ENCODE measurements at places on chromosomes 4 and X.

DNA sequence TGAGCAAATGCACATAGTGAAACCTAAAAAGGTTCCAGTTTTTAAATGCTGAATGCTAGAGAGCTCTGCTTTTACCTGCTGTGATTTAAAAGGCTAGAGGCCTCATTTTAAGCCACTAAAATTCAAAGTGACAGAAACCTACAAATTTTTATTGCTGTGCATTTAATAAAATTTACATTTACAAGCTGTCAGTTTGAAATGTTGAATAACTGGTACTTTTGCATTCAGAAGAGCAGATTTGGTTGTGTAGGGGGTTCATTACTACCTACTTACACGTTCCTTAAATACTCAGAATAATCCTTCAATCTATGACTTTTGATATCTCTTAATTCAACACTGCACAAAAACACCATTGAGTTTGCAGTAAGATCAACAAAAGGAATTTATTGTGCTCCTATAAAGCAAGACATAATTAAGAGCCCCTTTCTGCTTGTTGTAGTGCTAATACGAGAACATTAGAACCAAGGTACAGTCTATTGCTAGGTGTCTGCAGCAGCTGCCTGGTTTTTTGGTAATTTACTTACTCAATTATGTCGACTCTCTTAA, 27.9 kb downstream of the NKX3-2 start:
- no peak for DNase-seq

- no peak for DNase-seq
Observed at GRCh38 chr4:61540944-61541343, 340.8 kb downstream of the ADGRL3 start.

DNA sequence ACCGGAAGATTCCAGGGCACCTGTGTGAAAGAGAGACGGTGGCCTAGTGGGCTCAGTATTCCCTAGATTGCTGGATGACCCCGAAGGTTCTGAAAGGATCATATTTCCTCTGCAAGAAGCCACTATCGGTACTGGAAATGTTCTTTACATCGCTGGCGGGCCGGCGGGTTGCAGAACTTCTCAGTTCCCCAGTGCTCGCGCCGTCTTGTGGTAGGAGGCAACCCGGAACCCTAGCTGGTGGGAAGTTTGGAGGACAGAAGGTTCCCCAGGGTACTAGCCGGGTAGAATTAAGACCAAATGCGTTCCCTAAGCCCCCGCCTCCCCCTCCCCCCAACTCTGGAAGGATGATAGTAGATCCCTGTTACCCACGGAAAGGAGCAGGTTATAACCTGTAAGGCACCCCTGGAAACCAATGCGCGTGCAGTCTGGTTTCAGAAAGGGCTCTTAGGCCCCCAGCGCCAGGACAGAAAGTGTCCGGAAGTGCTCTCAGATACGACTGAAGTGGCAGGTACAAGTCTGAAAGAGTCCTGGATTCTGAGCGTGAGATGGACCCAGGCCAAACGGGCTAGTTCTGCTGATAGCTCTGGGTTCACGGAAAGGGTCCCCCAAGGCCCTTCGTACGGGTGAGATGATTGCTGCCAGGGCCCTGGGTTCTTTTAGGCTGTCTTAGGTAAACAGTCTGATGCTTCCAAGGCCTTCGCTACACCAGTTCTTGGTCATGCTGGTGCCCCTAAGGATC, 61.7 kb upstream of the DCAF8L1 start:
- no peak for DNase-seq

- DNase-seq, result no peak
Observed at GRCh38 chr4:166324321-166324720, 451.3 kb downstream of the TLL1 start.

- DNase-seq, result no peak
Observed at GRCh38 chrX:130851569-130851968, 51.4 kb downstream of the ENOX2 start.

- no peak for DNase-seq
Observed at GRCh38 chr4:144562019-144562705, 83.8 kb upstream of the HHIP start.

DNA sequence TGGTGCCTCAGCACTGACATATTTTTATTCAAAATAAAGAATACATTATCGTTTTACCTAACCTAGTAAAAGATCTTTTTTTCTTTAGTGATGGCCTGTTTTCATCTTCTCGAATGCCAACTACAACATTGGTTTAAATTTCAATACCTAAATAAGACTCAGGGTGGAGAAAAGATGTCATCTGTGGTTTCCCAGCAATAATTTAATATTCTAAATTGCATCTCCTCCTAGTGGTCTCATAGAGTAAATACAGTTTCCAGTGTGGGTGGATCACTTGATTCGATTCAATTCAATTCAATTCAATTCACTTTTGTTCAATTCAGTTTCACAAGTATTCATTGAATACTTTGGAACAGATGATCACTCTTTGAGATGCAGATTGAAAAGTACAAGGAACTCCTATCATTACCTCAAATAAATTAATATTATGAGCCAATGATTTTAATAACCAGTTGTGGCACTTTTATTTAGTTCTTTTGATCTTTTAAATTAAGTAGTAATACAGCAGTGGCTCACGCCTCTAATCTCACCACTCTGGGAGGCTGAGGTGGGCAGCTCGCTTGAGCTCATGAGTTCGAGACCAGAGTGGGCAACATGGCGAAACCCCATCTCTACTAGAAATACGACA, 427.2 kb downstream of the FAT4 start:
- DNase-seq, result no peak

GRCh38 chr4:140152013-140152703, 1.8 kb downstream of the MAML3 start:
- peak; percentile 45 for DNase-seq

DNA sequence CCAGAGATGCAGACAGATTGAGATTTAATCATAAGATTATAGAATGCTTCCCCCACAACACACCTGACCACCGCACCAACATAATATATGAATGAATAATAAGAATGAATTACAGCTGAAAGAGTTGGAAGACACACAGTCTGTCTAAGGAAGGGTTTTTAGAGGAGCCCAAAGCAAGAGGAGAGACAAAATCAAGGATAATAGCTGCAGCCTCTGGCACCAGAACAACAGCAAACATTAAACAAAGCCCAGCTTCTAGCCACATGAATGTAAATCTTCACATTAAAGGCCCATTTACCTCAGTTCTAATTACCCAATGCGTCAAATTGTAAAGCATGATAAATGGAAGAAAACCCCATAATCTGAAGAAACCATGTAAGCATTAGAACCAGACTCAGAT, 133.9 kb downstream of the SPCS3 start:
- no peak for DNase-seq

GRCh38 chrX:123184219-123184865, at the start of gene GRIA3:
GRIA3 (plus strand) TSS chrX:123184278; CDS start chrX:123184536, 258 bp downstream.
- no peak for DNase-seq

DNA sequence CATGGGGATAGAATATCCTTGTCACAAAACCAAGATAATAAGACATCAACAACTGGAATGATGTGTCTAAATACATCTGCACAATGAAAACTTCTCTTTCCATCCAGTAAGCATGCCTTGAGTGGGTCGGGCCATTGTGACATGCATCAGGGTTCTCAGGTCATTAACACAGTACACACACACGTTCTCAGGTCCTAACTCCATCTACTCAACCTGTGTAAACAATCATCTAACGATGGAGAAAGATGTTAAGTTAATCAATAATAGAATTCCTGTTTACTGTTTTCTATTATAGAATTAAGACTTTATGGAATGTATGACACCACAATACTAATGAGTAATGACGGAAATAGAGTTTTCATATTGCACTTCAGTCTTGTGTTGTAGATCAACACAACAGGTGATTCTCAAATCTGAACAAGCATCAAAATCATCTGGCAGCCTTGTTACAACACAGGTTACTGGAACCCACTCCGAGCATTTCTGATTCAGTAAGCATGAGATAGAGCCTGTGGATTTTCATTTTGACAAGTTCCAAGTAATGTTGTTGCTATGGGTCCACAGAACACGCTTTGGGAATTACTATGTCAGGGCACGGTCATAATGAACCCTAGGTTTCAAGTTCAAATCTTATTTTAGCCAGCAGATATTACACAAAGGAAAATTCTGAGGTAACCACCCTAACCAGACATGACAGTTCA, 315.8 kb upstream of the TEX13C start:
- DNase-seq, result no peak

DNA sequence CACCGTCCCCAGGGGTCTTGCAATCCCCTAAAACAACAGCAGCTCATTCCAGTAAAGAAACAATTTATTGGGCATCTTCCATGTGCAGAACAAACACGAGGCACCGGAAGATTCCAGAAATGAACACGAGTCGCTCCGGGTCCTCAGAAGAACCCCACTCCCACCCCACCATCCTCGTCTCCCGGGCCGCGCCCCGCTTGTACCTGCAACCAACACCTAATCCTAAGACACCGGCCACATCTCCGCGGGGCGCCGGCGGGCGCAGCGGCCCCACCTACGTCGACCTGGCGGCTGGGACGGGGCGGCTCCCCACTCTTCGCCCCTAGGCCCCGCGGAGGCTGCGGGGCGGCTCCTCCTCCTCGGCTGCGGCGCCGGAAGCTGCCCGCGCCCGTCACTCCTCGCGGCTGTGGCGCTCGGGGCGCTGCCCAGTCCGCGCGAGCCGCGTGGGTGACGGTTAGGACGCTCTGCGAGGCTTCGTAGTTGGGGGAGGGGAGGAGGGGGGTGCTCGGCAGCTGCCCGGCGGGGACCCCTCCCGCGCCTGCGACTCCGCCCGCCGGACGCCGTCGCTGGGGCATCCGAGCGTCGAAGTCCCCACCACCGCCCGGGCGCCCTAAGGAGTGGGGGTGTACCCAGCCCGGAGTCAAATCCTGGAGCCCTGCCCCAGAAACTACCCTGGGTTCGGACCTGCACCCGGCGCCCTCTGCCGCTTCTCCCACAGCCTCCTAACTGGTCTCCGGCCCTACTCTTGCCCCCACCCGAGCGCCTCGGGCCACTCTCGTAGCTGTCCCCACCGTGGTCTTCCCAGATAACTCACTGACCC, at the start of gene CCDC158:
TSS of gene CCDC158 (minus strand) at position 380 of the 820 bp plus-strand sequence. CDS start 17,934 bp downstream, outside the sequence.
- DNase-seq, result peak; percentile 5

- DNase-seq, result peak; percentile 28
Observed at GRCh38 chrX:53223955-53224859, 800 bp downstream of the KDM5C start.

- peak; percentile 8 for DNase-seq
Observed at GRCh38 chr4:57966987-57967760, 857.0 kb upstream of the IGFBP7 start.

- no peak for DNase-seq
Observed at GRCh38 chr4:31086756-31087330, 366.7 kb downstream of the PCDH7 start.

GRCh38 chr4:81954271-81954670, 419.5 kb downstream of the HNRNPD start:
- no peak for DNase-seq

GRCh38 chr4:81896936-81897335, 425.2 kb upstream of the RASGEF1B start:
- no peak for DNase-seq

GRCh38 chr4:19119904-19120560, 1098.5 kb upstream of the LCORL start:
- DNase-seq, result no peak

- no peak for DNase-seq
Observed at GRCh38 chr4:141643557-141643956, 7.2 kb downstream of the IL15 start.

DNA sequence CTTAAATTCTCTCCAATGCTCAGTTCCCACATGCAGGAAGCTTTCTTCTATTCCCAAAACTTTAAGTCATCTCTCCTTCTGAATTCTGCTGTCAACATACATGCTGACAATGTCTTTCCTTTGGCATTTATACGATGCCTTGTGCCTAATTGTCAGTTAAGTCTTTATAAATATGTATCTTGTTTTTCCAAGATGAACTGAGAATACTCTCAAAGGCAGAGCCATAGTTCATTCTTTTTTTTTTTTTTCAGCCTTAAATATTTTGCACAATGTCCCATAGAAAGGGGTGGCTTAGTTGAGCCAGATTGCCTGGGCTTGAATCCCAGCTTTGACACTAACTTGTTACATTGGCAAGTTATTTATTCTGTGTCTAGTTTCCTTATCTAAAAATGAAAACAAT, 210.6 kb downstream of the QDPR start:
- no peak for DNase-seq

GRCh38 chr4:140102421-140102820, 51.6 kb downstream of the MAML3 start:
- DNase-seq, result no peak

All from activated gamma-delta T cell (primary cell).